ENCODE measurements at places on chromosomes 3 and 15.

- no peak for DNase-seq
These were observed 48.0 kb upstream of the MEX3B start for GRCh38 chr15:82093774-82094211.

- DNase-seq, result no peak
These were observed 13.2 kb upstream of the GPD1L start for GRCh38 chr3:32093204-32093603.

- DNase-seq, result no peak
These were observed 34.4 kb downstream of the PRKCI start for GRCh38 chr3:170256597-170256996.

DNA sequence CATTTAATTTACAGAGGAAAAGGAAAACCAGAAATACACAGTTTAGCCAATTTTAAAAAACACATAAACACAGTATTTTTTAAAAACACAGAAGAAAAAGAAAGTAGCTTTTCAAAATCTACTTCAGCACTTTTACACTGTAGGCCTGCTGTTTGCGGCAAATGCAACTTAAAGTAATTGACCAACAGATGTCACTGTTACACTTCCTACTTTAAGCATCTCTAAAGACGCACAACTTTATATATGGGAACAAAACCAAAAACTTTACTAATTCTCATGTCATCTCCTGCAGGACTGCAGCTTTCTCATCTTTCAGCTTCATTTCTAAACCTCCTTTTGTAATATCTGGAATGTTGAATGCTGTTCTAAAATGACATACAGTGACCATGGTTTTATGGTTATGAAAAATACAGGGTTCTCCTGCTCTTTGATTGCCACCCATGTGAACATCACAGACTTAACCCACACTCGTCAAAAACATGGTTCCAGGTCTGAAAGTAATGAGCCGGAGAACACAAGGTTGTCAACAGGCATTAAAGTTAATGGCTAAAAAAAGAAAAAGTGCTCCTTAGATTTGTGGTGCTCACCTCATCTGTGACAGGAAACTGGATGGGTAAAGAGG is 107.9 kb downstream of the FMN1 start:
- DNase-seq, result no peak

DNA sequence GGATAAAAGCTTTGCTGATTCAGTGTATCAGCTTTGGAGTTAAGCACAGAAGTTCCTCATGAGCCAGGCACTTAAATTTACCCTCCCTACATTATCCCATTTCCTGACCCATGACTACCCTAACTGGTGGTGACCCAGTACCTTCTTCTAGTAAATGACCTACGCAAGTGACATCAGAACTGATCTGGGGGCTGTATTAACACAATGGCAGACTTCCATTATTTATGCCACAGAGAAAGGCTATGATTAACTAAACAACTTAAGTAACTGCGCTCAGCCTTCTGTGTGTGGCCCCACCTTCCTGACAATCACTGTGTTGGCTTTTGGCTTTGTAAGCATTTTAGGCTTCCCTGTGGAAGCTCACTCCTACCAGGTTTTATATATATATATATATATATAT is 1.9 kb downstream of the MB21D2 start:
- no peak for DNase-seq

- no peak for DNase-seq
These were observed 277.2 kb downstream of the TBL1XR1 start for GRCh38 chr3:176919836-176920765.

DNA sequence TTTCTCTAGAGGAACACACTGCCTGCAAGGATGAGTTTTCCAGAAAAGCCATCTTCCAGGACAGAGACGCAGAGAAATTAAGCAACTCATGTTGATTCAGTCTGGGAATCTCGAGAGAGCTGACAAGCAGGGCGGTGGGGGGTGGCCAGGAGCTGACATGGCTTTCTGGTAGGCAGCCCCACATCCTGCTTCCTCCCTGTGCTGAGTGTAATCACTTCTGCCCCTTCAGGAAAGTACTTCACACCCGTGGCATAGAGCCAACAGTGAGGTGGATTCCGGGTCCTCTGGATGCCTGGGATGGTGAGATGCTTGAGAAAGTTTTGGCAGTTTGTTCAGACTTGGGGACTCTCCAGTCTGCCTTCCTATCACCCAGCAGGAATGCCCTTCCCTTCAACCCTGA is 221.1 kb downstream of the SLCO3A1 start:
- DNase-seq, result no peak

GRCh38 chr3:109784285-109784684 is 446.9 kb upstream of the DPPA4 start:
- no peak for DNase-seq

DNA sequence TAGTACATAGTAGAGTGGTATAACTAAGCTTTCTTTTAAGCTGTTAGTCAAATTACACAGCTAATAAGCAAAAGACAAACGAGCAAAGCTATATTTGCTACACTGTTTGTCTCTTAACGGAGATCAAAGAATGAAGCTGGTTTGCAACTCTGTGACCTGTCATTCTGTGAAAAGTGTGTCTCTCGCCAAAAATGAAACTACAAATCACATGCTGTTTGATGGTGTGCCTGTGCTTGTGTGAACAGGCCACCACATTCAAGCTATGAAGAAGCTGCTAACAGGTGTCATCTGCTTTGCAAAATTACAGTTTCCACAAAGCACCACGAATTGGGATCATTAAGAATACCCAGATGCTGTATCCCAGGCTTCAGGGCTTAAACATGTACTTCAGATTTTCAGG is 667.8 kb upstream of the NAALADL2 start:
- no peak for DNase-seq

DNA sequence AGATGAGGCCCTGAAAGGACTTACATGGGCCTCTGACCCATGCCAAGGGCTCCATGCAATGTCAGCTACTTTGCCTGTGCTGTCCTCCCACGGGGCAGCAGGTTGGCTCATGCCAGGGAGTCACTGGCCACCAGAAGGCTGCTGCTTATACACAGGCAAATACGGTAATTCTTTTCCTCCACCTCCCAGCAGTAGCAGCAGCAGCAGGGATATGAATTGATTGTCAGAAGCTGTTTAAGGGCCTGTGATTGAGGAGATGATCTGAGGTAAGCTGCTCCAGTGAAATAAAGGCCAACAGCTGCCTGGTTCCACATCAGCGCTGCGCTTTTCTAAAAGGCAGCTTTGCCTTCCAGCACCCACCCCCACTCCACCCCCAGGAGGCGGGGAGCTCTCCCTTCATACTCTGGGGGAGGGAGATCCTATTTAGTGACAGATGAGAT is 250.5 kb downstream of the SHQ1 start:
- no peak for DNase-seq

DNA sequence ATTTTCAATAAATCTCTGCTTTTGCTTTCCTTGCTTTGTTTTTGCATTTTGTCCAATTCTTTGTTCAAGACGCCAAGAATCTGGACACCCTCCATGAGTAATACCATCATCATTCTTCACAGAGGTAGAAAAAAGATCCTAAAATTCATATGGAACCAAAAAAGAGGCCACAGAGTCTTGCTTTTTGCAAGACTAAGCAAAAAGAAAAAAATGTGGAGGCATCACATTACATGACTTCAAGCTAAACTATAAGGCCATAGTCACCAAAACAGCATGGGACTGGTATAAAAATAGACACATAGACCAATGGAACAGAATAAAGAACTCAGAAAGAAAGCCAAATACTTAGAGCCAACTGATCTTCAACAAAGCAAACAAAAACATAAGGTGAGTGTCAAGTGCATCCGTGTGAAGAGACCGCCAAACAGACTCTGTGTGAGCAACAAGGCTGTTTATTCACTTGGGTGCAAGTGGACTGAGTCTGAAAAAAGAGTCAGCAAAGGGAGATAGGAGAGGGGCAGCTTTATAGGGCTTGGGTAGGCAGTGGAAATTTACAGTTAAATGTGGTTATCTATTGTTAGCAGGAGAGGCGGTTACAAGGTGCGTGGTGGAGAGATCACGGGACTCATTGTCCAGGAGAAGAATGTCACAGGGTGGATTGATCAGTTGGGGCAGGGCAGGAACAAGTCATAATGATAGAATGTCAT is 10.9 kb downstream of the STRIT1 start:
- DNase-seq, result no peak

- DNase-seq, result no peak
These were observed 66.8 kb downstream of the STAC start for GRCh38 chr3:36447061-36447460.

- DNase-seq, result no peak
These were observed at the start of gene DNAJB8 for GRCh38 chr3:128466840-128467541. TSS of gene DNAJB8 (minus strand) at chr3:128466890. CDS start at chr3:128463245, 3,645 bp downstream.

GRCh38 chr15:79978655-79979514 is 7.9 kb upstream of the BCL2A1 start:
- DNase-seq, result no peak

DNA sequence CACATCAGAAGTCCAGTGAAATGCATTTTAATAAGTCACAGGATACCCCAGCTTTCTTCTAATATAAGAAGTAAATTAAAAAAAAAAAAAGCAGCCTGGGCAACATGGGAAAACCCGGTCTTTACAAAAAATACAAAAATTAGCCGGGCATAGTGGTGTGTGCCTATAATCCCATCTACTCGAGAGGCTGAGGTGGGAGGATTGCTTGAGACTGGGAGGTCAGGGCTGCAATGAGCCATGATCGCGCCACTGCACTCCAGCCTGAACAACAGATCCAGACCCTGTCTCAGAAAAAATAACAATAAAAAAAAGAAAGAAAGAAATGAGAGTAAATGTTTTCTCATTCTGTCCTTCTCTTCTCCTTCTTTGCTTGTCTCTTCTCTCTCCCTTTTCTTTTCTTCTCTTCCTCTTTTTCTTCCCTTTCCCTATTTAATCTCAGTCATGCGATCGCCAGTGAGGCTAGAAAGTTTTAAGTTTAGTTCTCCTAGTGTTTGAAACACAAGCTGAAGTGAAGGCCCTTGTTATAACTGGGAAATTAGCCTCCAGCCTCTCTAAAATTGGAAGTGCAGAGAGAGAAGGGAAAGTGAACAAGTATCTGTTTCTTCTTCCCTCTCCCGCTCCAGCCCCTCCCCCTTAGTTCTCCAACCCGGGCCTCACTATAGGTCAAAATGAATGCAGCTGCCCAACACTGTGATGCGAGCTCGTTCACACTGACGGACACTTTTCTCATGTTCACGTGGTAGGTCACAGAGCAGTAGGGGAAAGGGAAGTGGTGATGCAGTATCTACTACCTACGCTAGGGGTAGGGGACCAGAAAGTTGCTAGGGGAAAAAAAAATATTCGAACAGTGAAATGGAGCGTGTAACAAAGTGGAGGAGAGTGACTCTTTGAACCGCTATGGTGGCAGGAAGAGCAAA is 23.5 kb upstream of the TSC22D2 start:
- DNase-seq, result no peak

DNA sequence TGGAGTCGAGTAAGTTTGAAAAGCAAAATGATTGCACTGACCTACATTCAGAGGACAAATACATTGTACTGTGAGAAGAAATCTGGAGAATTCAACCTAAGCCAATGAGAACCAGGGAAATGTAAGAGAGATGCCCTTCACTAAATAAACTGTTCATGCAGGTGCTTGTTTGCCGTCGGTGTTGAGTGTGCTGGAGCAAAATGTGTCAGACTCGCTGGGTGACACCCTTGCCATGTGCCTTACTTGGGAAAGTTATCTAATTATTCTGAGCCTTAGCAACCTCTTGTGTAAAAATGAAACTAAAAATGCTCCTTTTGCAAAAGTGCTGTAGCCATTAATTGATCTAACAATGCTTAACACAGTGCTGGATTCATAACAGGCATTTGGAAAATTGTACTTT is 140.4 kb downstream of the GABRB3 start:
- DNase-seq, result no peak

DNA sequence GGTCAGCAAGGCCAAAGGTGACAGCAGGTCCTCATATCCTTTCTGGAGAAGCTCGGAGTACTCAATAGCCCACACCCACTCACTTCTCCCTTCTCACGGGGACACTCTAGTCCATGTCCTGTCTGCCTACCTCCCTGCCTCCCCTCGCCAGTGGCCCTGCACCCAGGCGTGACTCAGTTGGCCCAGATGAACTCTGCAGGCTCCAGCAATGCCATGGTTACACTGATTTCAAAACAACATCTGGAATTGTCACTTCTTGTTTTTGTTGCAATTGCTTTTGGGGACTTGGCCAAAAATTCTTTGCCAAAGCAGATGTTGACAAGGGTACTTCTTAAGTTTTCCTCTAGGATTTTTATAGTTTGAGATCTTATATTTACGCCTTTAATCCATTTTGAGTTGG is 13.0 kb downstream of the IL16 start:
- no peak for DNase-seq

- no peak for DNase-seq
These were observed 12.9 kb upstream of the ANKRD28 start for GRCh38 chr3:15810702-15811101.

DNA sequence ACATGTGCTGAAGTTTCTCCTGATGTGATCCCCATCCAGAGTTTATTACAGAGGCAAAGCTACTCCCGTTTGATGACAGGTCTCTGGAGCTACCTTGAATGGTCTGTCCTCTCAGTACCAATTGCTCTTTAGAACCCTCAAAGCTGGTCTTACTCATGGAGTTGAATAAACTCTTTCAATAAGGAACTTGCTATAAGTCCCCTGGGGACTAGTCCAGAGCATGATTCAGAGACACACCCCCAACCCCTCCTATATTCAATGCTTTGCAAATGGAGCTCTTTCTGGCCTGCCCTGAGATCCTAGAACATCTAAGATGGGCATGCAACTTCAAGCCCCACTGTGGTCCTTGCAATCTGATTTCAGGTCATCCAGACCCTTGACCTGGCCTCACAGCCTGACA is 23.9 kb upstream of the TPM1 start:
- DNase-seq, result no peak

- no peak for DNase-seq
These were observed 15.7 kb upstream of the PRR23E start for GRCh38 chr3:127177226-127177625.

GRCh38 chr3:47713655-47714054 is 68.0 kb downstream of the SMARCC1 start:
- no peak for DNase-seq

DNA sequence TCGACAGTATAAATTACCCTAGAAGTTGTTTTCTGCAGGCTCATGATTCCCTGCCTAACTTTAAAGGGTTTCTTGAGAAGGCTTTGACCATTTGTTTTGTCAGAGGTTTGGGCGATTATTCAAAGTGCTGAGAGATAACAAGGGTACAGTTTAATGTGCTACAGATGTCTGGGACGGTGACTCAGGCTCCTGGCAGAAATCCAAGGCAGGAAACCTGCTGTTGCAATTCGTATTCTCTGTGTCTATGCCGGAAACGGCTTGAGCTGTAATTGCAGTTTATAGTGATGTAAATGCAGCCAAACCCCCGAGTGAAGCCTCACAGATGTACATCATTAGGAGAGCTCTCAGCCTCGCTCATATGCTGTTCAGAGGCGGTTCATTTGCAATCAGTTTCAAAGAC is 65.6 kb downstream of the SYNPR start:
- no peak for DNase-seq

GRCh38 chr15:68201153-68201878 is 3.8 kb downstream of the CALML4 start:
- no peak for DNase-seq

GRCh38 chr15:57213862-57214261 is 162.4 kb upstream of the CGNL1 start:
- no peak for DNase-seq

GRCh38 chr3:119350114-119350513 is 55.9 kb downstream of the ARHGAP31 start:
- DNase-seq, result no peak
